ENCODE measurements at places on chromosomes 12 and 14.

DNA sequence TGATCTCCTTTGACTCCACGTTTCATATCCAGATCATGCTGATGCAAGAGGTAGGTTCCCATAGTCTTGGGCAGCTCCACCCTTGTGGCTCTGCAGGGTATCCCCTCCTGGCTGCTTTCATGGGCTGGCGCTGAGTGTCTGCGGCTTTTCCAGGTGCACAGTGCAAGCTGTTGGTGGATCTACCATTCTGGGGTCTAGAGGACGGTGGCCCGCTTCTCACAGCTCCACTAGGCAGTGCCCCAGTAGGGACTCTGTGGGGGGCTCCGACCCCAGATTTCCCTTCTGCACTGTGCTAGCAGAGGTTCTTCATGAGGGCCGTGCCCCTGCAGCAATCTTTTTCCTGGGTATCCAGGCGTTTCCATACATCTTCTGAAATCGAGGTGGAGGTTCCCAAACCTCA, 12.1 kb upstream of the BBS10 start:
- DNase-seq = no peak

GRCh38 chr12:42017051-42017450, 127.6 kb downstream of the GXYLT1 start:
- DNase-seq = no peak

DNA sequence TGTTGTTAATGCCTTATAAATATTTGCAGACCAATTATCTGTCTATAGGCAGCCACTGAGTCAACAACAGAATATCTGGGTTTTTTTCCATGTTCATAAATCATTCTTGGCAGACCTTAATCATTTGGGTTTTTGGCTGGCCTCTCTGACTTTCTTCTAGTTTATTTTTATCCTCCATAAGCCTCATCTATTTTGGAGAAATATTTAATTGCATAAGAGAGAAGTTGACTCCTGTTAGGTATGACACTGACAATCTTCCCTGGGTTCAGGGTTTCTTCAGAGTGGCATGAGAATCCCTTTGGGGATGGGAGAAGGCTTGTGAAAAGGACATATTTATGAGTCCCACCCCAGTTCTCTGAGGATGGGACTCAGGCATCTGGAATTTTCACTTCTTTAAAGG, 299.8 kb downstream of the NRXN3 start:
- DNase-seq = no peak

DNA sequence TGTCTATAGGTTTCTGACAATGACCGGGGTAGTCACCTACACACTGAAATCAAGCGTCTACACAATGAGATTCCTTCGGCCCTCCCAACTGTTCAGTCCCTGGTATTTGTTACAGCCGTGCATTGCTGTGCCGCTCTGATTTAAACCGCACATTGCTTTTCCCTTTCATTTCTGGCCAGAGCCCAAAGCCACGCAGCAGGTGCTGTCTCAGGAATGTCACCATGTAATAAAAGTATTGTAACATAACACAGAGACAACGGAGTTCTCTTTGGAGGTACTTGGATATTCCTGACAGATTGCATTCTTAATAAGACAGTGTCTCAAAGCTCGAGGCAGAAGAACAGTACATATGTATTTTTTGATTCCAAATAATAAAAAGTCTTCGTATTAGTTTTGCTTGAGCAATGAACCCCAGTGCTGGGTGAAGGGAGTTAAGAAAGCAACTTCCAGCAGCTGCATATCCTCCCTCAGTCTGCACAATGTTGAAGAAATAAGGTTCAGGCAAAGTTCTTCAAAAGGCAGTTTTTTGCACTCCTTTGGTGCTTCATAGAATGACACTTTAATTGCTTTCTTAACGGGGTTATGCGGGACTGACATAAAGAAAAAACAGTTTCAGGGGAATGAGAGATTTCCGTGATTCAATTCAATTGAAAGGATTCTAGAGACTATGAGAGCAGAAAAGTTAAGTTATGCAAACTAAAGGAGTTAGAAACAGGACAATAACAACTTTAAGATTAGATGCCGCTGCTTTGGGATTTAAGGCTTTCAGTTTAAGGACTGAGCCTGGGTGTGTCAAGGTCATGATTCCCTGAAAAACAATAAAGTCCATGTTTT, 288.7 kb upstream of the FLRT2 start:
- no peak for DNase-seq

DNA sequence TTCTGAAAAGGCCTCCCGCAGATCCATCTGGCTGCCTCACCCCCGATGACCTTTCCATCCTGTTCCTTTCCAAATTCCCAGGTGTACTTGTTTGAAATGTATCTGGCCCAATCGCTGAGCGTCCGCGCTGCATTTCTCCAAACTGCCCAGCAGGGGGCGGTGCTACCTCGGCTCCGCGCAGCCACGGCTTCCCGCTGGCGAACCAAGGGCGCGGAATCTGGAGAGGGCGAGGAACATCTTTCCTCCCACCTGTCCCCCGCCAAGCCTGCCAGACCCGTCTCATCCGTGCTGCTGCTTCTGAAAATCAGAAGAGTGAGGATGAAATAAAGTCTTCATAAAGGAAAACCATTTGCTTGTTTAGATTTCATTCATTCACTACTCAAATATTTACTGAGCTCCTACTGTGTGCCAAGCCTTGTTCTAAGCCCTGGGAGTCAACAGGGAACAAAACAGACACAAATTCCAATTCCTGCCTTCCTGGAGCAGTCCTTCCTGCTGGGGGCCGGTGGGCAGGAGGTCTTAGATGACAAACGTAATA, 16.8 kb upstream of the MYL2 start:
- peak; percentile 77 for DNase-seq

DNA sequence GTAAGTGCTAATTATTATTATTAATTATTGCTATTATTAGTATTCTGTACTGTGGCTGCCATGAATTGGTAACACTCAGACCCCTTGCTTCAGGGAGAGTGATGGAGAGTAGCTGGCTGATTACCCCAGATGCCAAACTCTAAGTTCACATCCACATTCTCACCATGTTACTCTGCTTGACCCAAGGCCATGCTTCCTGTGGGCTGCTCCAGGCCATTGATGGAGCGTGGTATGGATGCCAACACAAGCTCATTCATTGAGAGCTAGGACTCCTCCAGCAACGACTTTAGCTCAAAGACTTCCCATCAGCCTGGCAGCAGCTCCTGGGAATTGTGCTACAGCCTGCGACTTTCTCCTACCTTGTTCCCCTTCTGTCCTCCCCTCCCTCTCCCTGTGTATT, 233.4 kb downstream of the MSRB3 start:
- DNase-seq = no peak

- no peak for DNase-seq
Observed at GRCh38 chr12:128524439-128524838, 257.5 kb downstream of the TMEM132C start.

GRCh38 chr12:30417697-30418231, 277.9 kb downstream of the IPO8 start:
- DNase-seq = no peak

- no peak for DNase-seq
Observed at GRCh38 chr14:52021957-52022600, 32.7 kb downstream of the RTRAF start.

- no peak for DNase-seq
Observed at GRCh38 chr14:71474301-71475265, 457.6 kb upstream of the RGS6 start.

GRCh38 chr12:52206304-52207040, 14.7 kb upstream of the KRT80 start:
- DNase-seq = no peak

DNA sequence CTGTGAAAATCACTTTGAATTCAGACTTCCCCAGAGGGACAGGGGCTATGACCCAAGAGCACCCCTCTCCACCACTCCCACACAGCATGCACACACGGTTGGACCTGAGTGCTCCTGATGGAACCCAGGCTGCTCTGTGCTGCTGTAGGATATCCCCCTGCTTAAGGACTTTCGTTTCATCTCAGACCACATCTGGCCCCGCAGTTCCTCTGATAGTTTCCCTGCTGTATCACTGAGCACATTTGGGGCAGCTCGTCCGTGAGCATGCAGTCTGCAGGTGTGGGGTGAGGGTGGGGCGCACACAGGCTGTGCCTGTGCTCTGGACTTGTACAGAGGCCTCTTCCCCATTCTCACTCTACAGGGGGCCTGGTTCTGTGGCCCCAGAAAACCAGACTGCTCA, 345.2 kb upstream of the FKBP4 start:
- DNase-seq = no peak

DNA sequence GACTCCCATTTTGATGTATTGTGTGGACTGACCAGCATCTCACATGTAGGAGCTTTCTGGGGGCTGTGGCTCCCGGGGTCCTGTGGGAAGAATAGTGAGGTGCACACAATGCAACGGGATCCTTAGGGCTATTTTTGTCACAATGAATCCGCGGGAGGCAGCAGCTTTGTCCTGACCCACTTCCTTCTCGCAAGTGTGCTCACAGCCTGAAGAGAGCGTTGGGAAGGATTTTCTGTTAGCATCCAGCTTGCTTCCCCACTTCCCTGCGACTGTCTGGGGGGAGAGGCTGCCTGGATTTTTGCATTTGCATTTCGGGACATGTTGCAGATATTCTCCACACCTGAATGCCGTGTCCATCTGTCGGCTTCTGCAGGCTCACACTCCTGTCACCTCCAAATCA, 31.9 kb downstream of the FZD10 start:
- no peak for DNase-seq

DNA sequence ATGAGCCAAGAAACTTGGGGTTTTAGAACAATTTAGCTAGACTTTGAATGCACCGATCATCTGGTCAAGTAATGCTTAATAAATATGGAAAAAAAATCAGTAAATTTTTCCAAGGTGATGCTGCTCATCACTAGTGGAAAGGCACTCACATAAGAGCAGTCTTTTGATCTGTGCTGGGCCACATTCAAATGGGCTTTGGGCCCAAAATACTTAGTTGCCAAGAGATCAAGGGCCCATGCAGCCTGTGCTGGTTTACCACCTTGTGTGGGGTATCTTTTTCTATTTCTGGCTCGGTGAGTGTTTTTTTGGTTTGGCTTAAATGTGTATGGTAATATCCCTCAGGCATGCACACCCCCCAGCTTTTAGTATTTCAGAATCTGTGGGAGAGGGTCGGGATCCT, 943.2 kb downstream of the TMTC2 start:
- no peak for DNase-seq

DNA sequence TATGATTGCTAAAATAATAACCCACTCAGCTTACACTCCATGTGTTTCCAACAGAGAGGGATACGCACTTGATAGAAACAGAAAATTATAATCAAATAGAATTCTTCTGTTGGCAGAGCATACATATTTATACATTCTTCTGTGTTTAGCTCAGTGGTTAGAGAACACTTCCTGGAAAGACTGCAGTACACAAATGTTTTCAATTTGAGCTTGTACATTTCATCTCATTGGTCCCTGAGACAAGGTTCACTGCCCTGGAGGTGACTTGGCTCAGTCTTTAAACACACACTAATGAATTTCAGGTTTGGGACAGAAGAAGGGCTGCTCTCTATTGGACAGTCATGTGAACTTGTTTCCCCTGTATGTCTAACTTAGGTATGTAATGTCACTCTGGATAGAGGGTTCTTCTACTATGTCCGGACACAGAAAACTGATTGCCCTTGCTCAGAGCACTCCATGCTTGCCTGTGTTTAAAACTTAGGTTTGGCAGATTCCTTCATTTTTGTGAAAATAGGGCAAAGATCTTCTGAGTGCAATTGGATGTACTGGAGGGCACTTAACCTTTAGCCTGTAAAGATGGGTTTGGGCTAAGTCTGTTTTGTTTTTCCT, 22.9 kb downstream of the PROX2 start:
- no peak for DNase-seq

GRCh38 chr14:65042731-65043372, 56.2 kb downstream of the FNTB start:
- DNase-seq = no peak

GRCh38 chr14:29144621-29145020, 378.0 kb downstream of the FOXG1 start:
- DNase-seq = no peak

- no peak for DNase-seq
Observed at GRCh38 chr12:101566318-101566717, 28.5 kb upstream of the MYBPC1 start.

DNA sequence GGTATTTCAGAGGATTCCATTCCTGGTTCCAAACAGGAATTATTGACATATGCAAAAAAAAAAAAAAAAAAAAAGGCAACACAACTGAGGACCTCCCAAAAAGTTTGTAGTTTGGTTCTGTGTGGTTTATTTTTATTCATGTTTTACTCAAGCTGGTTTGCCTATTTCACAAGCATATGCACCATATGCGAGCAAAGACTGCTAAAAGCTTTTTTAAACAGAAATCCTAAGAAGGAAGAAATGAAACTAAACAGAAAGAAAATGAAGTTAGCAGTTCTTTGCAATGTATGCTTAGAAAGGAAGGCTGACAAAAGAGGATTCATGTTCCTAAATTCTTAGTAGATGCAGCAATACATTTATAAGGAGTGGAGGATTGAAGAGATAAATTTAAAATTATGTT, 487.6 kb upstream of the FLRT2 start:
- DNase-seq = no peak

GRCh38 chr12:6620137-6620884, 13.1 kb upstream of the CHD4 start:
- DNase-seq = peak; percentile 77

GRCh38 chr12:103965255-103965589, 450 bp upstream of the TDG start:
- DNase-seq = no peak

DNA sequence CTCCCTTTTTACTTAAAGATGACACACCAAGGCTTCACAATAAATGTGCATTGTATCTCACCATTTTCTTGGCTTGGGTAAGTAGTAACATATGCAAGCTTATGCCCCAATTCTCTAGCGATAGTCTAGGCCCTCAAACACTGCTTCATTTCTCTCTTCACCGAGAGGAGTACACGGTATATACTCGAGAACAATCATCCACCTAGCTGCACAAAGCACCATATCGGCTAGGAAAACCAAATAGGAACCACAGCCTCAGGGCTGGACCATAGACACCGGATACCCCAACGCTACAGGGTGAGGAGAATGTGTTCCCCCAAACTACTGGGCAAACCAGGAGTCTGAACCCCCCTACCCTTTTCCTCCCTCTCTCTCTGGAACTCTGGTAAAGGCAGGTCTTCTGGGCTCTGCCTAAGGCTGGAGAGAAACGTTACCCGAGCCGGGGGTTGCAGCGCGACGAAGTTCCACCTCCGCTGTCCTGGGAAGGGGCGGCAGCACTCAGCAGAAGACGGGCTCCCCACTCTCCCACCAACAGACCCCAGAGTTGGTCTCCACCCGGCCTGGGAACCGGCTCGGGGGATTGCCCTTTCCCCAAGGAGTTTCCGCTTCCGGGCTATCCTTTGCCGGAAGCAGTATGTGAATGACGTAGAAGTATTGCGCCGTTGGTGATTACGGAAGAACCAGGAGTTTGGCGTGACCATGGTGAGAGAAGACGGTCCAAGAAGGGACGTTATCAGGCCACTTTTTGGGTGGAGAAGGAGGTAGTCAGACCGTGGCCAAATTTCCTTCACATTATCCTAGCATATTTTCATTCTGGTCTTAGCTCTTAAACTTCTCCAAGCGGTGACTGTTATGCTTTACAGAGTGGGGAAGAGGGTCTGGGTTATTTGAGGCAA, at the start of the genes AREL1 and FCF1:
AREL1 (minus strand) TSS at position 582 of the 896 bp plus-strand sequence. CDS start 27,465 bp downstream, outside the sequence.
FCF1 (plus strand) TSS at position 646 of the 896 bp plus-strand sequence; CDS start at position 700, 54 bp downstream.
- peak; percentile 83 for DNase-seq

All from activated T-cell treated with anti-CD3 and anti-CD28 coated beads, Interleukin-2, amount 50 U/mL, for 24 hours (primary cell).